ENCODE measurements at places on chromosomes 12 and 14.

GRCh38 chr12:85695097-85695715 is 141.0 kb downstream of the RASSF9 start:
- DNase-seq, result no peak

DNA sequence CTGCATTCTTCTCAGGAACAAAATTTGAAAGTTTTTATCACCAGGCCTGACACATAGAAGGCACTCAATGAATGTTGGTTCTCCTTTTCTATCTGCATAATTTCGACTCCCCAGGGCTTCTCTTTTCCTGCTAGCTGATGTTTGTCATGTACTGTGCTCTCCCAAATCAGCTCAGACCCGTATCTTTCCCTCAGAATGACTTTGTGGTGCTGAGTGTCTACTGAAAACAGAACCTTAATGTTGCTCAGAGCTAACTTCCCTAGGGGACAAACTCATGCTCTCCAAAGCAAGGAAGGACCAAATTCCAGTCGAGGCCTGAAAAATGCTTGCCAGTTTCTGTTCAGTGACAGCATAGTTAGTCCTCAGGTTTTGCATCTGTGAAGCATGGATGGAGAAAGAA is 1.9 kb downstream of the ARHGDIB start:
- no peak for DNase-seq

DNA sequence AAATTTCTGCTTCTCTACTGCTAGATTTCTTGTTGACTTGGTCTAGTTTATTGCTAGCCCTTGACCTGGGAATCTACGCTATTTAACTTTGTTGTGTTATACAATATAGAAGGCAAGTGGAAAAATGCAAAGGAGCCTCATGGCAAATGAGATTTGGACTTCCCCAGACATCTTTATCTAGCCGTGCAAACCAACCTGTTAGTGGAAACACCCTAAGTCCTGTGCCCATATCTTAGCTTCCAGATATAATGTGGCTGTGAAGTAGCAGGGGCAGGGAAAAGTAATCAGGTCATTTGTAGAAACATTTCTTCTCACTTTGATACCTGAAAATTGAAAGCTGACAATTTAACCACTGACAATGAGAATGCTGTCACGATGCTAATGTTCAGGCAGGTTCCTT is 90.7 kb upstream of the ATP2B1 start:
- DNase-seq, result no peak

DNA sequence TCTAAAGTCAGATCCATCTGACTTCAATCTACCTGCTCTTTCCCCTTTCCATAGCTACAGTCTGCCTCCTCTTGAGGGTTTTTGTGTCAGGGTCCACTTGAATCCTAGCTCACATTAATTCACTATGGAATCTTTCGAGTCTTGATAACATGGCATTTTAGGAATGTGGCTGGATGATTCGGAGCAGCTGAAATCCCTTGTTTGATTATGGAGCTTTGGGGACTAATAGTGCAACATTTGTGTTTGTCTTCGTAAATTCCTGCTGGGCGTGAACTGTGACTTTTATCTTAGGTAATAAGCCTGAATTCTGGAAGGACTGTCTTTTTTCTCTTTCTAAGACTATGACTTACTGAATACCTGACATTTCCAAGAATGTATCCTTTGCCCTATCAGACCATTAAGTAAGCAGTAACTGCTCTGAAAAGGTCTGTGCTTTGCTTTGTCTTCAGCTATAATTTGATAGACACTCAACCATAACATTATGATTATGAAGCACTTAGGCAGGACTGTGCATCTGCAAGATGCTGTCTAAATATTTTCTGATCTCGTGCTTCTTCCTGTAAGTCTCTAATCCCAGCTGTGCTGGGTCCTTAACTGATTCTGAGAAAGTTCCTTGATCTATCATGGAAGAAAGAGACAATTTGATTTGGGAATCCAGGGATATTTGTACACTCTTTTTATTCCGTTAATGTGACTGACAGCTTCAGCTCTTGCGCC is 19.0 kb upstream of the PELI2 start:
- no peak for DNase-seq

- no peak for DNase-seq
Measured at GRCh38 chr12:93908264-93908663, 231.1 kb downstream of the CRADD start.

GRCh38 chr14:105419195-105420091 is at the start of gene MTA1:
TSS of gene MTA1 (plus strand) at chr14:105419827. CDS start at chr14:105420036, 209 bp downstream.
- no peak for DNase-seq

- DNase-seq, result no peak
Measured at GRCh38 chr12:56723889-56724700, 1.0 kb downstream of the NACA start.

GRCh38 chr12:69501154-69501895 is 31.1 kb downstream of the FRS2 start:
- no peak for DNase-seq

DNA sequence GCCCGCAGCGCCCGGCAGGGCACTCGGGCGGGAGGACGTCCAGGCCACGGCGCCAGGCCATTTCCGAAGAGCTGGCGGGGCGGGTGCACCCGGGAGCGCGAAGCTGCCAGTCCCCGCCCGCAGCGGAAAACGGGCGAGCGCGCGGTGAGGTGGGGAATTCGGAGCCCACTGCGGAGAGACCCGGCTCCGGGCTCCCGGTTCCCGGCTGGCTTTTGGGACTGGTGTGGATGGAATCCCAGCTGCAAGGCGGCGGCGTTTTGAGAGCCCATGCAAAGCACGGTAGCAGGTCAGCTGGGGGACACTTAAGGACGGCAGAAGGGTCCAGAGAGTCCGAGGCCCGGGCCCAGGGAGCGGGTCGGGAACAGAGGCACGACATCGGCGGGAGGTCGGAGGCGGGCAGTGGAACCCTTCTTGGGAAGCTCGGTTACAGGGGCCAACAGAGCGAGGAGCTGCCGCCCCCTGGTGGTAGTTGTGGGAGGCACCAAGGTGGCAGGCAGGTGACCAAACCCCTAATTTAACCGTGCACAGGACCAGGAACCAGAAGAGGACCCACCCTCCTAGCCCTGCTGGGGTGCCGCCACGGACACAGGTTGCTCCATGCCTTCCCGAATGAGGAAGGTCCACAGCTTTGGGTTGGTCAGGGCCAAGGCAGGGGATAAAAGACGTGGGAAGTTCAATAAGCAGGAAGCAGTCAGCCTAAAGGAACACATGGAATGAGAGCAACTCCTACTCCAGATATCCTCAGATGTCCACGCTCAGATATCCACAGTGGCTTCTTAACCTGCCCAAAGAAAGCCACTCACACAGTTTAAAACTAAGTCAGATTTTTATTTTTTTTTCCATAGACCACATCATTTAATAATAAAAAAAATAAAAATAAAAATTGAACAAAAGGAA is 685 bp upstream of the CDH24 start:
- DNase-seq, result peak; percentile 85

- no peak for DNase-seq
Measured at GRCh38 chr12:121512561-121512960, 68.3 kb downstream of the KDM2B start.

- DNase-seq, result no peak
Measured at GRCh38 chr12:71871116-71871515, 31.6 kb downstream of the TBC1D15 start.

- DNase-seq, result no peak
Measured at GRCh38 chr14:60648934-60649874, at the start of gene SIX1. TSS of gene SIX1 (minus strand) at chr14:60649477. CDS start at chr14:60649189, 288 bp downstream.

DNA sequence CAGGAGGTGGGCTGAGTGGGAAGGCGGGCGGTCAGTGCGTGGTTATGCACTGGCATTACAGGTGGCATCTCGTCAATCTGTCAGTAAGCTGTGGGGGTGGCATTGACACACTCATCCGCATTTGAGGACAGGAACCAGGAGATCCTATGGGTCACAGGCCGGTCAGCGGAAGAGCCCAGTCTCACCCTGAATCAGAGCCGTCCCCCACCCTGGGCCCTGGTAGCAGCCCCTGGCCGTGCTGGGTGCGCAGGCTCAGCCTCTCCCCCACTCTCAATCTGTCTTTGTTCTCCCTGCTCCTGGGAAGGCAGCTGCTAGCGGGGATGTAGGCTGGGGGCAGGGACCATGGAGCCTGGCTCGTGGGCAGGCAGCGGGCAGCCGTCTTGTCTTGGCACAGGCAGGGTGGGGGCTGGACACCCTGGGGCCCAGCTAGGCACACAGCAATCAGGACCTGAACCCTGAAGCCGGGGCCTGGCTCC is 5.1 kb downstream of the INF2 start:
- no peak for DNase-seq

- DNase-seq, result no peak
Measured at GRCh38 chr12:72105849-72106248, 166.3 kb upstream of the TRHDE start.

GRCh38 chr14:64292197-64292596 is 2.0 kb downstream of the ESR2 start:
- DNase-seq, result no peak

GRCh38 chr12:118023301-118023860 is 6.9 kb downstream of the RFC5 start:
- DNase-seq, result no peak

All from iPS DF 6.9 (cell line).